ENCODE measurements at places on chromosomes 7 and 10. TPM values are rescaled to one million over a fixed set of nuclear protein-coding genes. Genes with fewer than 3 reads are reported as not detected.
A peak's percentile ranks its signal among the peaks of the same experiment; 100 is the strongest.

DNA sequence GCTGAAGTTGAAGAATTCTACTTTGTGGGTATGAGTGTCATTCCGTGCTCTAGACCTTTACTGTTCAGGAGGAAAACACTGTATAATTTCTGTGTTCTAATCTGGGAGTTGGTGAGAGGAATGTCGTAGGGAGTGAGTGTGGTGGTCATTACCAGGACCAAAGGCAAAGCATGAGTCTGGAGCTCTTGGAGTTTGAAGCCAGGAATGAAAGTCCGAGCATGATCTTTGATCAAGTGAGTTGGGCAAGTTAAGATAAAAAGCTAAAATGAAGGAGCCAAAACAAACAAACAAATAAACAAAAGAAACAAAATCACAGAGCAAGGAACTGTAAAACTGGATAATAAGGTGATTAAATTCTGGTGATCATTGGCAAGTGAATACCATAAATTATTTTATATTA, 161.4 kb downstream of the AGMO start:
- no peak for DNase-seq

DNA sequence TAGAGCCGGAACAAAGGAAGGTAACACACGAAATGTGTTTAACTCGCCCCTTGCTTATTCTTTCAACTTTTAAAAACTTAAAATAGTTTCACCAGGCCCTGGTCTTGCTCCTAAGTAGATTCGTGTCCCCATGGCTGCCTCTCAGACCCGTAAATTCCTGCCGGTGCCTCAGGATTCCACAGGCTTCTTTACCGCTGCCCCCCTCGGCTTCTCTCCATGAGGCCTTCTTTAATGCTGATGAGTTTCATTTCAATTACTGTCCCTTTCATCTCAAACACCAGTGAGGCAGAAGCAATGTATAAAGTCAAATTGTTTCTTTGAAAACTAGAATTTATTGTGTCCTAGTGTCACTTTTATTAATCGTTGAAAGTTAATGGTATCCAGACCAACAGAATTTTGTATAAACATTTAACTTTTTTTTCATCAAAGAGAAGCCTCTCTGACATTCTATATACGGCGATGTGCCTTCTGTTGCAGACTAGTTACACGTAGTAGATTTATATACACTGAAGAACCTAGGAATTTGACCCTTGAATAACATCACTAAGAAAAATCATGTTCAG, 225.2 kb downstream of the C7orf25 start:
- no peak for DNase-seq

GRCh38 chr7:151512353-151512752, 7.3 kb downstream of the RHEB start:
- DNase-seq: no peak

DNA sequence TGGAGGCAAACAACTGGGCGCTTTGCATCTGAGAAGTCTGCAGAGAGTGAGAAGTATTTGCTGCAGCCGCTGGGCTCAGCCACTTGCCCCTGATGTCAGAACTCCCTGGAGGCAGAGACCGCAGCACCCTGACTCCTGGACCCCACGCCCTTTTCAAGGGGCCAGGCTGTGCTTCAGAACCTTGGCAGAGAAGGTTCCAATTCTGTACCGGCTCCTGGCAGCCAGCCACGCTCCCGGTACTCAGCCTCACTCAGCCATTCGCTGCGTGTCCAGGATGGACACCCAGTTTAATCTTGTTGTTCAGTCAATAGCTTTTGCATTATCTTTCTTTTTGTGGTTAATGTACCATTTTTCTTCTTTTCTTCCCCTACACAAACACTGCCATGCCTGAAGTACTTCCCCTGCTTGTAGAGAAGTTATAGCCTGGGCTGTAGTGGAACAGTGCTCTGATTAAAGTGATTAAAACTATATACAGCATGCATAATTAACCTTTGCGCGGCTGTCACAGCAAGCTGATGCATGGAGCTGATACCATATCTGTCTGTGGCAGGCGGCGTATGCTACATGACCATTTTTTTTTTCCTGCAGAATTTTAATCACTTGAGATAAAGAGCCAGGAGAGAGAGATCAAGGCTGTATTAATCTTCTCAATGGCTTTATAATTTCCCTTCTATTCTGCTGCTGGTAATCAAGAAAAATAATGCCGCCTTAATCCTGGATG, 578.5 kb downstream of the SDK1 start:
- DNase-seq: no peak

DNA sequence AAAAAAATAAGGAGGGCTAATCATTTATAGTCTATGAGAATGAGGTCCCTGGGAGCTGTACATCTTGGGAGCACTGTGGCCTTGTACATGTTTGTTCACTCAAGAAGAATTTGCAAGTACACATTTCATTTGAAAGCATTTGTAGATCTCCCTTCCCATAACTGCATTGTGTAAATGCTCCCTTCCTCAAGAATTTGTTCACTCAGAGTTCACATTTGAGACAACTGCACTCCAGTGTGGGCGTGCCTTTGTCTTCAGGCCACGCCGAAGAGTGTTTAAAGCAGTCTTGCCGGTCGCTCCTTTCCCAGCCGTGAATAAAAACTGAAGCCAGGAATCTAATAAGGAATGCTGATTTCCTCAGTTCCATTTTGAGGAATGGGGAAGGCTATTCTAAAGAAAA, 291.1 kb upstream of the LYZL1 start:
- no peak for DNase-seq

The GOLGA7B gene
- not detected for total RNA-seq

DNA sequence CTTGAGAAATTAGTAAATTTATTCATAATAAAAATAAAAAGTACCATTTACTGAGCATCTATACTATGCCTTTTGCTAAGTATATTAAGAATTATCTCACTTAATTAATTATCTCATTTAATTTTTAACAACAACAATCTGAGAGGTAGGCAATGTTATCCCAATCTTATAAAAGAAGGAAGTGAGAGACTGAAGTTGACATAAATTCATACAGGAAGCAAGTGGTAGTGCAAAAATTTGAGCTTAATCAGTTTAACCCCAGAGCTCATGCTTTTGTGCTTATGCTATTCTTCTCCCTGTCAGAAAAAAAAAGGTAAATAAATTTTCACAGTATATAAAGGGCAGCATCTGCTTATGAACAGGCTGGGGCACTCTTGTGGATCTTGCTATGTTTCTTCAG, 2.7 kb upstream of the LIPF start:
- no peak for DNase-seq

GRCh38 chr7:29377718-29378117, 183.1 kb downstream of the CHN2 start:
- DNase-seq: no peak

The LBX1 gene
- total RNA-seq: not detected

DNA sequence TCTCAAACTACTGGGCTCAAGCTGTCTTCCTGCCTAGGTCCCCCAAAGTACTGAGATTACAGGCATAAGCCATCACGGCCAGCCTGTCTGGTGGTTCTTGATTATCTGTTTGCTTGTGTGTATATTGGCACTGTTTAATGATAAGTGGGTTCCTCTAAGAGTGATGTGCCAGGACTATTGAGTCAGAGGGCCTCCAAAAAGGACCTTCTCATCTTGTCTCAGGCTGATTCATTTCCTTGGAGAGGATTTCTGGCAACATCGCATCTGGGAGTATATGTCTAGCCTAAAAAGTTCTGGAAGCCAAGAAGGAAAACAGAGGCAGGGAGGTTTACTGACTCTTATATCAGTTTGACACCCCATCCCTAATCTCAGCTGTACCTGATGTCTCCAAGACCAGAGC, 27.1 kb upstream of the AKAP9 start:
- peak; percentile 82 for DNase-seq

DNA sequence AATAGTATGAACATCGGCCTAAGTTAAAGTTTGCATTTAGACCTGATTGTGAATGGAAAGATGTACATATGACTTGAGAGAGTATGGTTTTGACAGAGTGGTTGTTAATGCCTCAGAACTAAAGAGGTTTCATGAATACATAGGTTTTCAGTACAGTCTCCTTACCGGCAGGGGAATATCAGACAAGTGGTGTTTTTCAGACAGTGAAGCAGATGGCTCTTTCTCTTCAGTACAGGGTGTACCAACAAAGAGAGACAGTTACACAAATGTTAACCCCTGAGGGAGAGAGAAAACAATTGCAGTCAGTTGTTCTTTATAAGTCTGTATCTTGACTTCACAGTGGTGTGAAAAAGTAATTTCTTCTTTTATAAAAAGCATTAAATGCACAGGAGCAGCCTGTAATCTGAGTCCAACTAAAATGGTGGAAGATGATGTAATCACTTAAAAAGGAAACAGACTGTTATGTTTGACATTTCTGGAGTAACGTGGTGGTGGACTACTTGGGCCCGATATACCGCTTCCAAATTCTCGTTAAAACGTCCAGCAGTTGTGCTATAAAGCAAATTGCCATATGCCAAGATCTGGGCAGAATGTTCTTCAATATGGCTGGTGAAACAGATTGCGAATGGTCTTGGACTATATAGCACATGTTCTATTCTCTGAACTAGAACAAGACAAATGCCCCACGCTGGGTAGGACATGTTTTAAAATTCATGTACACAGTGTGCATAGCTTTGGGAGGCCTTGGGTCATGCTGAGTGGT, 69.2 kb downstream of the SDK1 start:
- DNase-seq: no peak

DNA sequence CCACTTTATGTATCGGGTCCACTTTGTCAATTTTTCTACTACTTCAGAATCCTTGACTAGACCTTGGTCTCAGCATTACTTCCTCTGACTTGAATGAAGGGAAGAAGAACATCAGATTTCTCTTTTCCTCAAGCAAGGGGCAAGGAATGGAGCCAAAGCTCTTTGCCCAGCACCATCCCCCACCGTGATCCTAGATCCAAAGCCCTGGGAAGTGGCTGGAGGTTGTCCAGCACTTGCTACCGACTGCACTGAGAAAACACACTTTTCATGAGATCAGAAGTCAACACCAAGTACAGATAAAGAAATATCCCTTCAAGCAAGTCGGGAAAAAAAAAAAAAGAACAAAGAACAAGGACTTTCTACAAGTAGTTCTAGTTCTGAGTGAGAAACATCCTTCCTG, 102.1 kb upstream of the DDC start:
- DNase-seq: no peak

DNA sequence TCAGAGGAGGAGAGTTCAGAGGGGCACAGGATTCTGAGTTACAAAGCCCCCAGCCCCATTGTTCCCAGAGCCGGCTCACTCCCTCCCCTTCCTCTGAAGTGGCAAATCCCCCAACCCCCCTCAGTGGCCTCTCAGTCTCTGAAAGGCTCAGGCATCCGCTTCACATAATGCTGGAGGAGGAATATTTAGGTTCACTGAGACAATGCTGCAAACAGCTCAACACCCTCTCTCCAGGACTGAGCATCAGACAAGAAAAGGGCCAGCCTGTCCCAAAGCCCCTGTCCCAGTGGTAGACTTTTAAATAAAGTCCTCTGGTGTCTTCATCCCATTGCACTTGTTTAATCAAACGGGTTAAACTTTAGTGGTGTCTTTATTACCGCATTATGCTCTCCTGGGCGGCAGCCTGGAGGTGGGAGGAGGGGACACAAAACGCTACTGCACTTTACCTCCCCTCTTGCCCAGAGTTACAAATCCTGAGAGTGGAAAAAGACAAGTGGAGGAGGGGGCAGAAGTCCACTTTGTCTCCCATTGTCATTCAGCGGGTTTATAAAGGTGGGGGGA, 257.9 kb downstream of the FGFR2 start:
- no peak for DNase-seq

The EMX2 gene
- 13.4 TPM for total RNA-seq

- DNase-seq: no peak
These were observed 38.9 kb upstream of the GDF10 start for GRCh38 chr10:47261121-47261520.

The HOGA1 gene
- not detected for total RNA-seq

DNA sequence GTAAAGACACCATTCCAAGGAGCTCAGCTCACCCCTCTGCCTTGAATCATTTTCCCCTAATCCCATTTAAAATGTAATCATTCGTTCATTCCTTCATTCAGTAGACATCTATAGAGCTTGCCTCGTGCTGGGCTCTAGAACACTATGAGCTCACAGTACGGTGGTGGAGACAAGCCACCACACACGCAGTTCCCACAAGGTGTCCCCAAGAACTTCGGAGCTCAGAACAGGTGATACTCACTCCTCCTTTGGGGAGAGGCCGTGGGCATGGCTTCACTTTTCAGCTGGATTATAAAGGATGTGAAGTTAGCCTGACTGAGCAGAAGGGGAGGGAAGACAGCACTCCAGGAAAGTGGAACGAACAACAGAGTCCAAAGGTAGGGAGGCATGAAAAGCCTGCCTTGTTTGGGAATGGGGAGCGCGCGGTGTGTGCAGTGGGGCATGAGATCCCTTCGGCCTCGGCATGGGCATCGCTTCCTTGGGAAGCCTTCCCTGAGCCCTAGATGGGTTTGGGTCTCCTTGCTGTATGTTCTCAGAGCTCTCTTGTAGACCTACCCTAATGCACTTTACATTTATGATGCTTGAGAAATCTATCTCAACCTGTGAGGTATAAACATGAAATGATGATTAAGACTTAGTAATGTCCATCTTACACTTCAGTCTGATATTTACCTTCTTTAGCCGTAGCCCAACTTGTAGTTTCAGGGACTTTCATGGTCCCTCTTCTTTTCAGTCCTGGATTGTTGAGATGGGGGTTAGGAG, 809 bp upstream of the OGA start:
- no peak for DNase-seq

The TMEM213 gene
- total RNA-seq: not detected

DNA sequence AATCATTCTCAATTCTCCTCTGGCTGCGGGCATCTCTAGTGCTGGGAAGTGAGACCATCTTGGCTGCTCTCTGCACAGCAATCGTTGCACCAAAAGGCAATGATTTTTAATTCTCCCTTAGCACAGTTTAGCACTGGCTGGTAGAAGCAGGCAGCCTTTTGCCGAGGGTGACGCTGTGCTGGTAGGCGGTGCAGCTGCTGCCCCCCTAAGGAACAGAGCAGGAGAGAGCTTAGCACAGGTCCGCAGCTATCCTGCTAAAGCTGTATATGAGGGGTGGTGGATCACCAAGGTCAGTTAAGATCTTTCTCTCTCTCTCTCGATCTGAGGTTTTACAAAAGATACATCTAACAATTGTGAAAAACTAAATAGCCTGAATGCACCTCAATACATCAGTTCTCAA, 390.1 kb downstream of the GATA3 start:
- DNase-seq: no peak

The SPDYE8 gene
- not detected for total RNA-seq

- DNase-seq: peak; percentile 18
These were observed 5.4 kb upstream of the ZMYND11 start for GRCh38 chr10:129810-130209.

DNA sequence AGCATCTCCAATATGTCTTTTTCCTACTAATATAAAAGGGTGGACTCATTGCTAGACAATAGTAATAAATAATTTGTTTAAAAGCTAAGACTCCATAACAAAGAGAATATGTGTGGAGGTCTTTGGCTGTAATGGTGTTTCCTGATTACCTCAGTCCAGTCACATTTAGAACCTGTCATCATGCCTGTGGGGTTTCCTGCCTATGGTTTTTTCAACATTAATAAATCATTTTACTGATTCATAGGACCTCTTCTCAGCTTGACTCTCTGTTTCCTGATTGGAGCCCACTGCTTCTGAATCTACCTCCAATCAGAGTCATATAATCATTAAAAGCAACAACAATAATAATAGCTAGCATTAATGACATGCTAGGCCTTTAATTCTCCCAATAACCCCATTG, 52.4 kb upstream of the GNAI1 start:
- no peak for DNase-seq
